Gastrocnemius medialis (tissue), 4 donors: ENCODE measurements at places on chromosomes 7 and 10. TPM values are rescaled to one million over a fixed set of nuclear protein-coding genes. Genes with fewer than 3 reads are reported as not detected.

IGF2BP3 gene
- 0.51 TPM for total RNA-seq

AKR1C3 gene
- 293 TPM for total RNA-seq

KLF14 gene
- 0.51 TPM for total RNA-seq

CDK1 gene
- not detected for total RNA-seq

COL17A1 gene
- total RNA-seq, result 0.63 TPM

NSUN6 gene
- total RNA-seq, result 2.4 TPM

IDE gene
- total RNA-seq, result 71.0 TPM

PILRA gene
- total RNA-seq, result 0.62 TPM

GRCh38 chr10:5742116-5742515, 57.5 kb downstream of the TASOR2 start:
- DNase-seq, result no peak

DNA sequence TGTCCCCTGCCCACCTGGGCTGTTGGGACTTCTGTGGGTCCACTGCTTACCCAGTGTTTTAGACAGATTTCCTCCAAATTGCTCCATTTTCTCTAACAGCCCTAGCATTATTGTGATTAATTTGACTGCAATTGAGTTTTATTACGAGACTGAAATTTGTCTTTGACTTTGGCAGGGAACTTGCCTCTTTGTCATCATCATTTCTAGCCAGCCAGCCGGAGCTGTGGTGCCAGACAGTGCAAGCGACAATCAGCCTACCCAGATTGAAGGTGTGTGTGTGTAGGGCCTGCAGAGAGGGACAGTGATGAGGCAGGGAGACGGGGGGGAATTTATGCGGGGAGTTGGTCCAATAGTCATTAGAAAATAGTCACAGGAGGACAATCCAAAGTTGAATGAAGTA, 743.0 kb downstream of the NRG3 start:
- DNase-seq, result no peak

DNA sequence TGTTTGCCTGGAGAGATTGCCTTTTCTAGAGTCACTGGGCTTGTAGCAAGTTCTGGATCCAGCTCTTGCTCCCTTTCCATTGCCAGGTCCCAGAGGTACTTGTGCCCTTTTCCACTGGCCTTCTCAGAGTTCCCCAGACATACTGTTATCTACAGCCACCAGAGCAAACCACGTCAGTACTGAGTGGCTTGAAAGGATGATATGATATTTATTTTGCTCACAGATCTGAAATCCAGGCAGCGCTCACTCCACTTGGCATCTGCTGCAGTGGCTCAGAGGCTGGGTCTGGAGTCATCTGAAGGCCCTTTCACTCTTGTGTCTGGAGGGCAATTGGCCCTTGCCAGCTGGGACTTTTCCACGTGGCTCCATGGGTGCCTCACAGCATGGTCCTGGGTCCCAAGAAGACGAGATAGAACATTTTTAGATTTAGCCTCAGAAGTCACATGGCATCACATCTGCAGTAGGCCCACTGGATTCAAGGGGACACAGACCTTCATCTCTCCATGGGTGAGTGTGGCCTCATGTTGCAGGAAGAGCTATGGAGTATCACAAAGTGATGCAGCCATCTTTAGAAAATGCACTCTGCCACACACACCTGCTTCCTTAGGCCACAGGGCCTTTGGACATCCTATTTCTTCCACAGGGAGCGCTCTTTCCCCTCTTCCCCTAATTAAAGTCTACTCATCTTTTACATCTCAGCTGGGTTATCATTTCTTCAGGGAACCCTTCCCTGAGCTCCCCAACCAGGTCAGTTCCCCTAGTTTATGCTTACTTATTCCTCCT, 22.9 kb upstream of the TCF7L2 start:
- no peak for DNase-seq

GRCh38 chr7:44759246-44759645, 10.6 kb downstream of the ZMIZ2 start:
- DNase-seq, result no peak

- no peak for DNase-seq
Observed at GRCh38 chr10:119701861-119702260, 24.0 kb upstream of the INPP5F start.

GRCh38 chr7:130831817-130832481, 97.9 kb upstream of the KLF14 start:
- no peak for DNase-seq

- no peak for DNase-seq
Observed at GRCh38 chr10:28355376-28355775, 52.5 kb upstream of the MPP7 start.

- no peak for DNase-seq
Observed at GRCh38 chr7:130922206-130923112, 188.5 kb upstream of the KLF14 start.

GRCh38 chr10:17951868-17952371, at the start of gene SLC39A12:
TSS of gene SLC39A12 (plus strand) at chr10:17951918. CDS start at chr10:17953277, 1,359 bp downstream.
- DNase-seq, result no peak

GRCh38 chr10:22460101-22460500, 114.8 kb downstream of the SPAG6 start:
- DNase-seq, result no peak

GRCh38 chr10:51683031-51683691, 16.2 kb downstream of the CSTF2T start:
- DNase-seq, result no peak

DNA sequence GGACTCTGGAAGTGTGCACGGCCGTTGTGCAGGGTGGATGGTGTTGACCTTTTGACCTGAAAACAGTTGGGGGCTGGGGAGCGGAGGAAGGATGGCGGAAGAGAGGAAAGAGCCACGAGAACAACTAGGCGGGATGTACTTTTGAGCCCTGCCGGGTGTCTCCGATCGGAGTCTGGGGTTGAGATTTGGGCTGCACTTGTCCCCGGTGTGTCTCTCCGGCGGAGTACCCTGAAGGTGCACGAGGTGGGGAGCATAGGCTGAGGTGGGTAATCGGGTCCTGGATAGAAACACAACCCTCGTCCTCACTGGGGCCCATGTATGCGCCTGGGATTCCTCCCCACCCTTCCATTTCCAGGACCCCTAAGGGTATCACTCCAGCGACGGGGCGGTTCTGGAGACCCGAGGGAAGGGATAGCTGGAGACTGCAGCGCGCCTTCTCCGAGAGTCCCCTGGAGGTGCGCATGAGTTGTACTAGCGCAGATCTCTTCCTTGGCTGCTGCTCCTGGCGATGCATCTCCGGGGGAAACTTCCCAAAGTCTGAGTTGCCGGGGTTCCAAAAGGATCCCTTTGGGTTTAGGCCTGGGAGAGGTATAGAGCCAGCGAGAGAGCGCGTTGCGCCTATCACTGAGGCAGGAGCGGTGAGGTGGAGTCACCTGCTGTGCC, 4.6 kb upstream of the HMX2 start:
- no peak for DNase-seq
